Caudate nucleus (tissue), 63 donors: ENCODE measurements at places on chromosomes 5 and 9.
A peak's percentile ranks its signal among the peaks of the same experiment; 100 is the strongest.

GRCh38 chr9:117734523-117735314, 30.5 kb downstream of the TLR4 start:
- no peak for DNase-seq

DNA sequence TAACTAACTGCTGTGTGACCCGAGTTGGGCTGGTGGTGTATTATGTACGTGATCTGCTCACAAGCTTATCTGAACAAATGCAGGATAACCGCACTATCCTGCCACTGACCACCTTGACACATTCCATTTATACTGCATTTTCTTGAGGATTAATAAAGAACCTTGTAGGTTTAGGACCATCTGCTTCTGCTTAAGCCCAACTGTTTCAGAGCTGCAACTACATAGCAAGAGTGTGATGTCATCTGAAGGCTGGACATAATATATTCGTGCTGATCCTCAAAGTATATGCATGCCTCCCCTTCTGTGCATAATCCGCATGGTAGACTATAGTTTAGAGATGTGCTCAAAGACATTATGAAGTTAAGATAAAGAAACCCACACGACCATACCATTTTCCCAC, 435.9 kb downstream of the BNC2 start:
- no peak for DNase-seq

DNA sequence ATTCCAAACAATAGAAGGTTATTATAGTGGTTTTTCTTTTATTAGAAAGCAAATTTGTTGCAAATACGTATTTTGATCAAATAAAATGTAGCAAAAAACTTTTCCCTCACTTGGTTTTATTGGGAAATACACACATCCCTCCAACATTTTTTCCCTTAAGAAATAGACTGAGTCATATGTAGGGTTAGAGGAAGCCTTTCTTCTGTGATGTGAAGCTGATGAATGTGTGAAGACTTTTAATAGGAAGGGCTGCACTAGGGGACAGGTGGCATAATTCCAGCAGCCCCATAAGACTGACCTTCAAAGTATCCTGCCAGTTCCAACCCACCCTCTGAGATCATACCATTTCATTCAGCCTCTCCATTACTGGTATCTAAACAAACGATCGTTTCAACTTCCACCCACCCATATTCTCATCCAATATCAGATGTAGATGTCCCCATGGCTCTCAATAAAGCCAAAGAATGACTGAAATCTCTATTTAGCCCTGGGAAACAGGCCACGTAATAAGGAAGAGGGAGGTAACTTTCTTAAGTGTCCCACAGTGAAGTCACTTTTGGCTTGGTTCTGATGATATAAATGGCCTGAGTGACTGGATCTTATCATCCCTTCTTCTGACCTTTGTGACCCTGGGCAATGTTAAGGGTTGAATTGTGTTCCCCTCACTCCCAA, 64.7 kb upstream of the LPAR1 start:
- no peak for DNase-seq

DNA sequence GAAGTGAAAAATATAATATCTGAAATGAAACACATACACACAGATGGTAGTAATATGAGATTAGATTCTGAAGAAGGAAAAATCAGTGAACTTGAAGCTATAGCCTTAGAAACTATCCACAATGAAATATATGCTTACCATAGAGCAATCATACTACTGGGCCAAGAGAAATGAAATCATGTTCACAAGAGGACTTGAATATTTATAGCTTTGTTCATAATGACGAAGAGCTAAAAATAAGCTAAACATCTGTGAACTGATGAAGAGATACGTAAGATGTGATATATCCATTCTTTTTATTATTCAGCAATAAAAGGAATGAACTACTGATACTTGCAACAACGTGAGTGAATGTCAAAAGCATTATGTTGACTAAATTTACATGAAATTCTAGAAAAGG, 92.6 kb upstream of the ALDH1B1 start:
- no peak for DNase-seq

DNA sequence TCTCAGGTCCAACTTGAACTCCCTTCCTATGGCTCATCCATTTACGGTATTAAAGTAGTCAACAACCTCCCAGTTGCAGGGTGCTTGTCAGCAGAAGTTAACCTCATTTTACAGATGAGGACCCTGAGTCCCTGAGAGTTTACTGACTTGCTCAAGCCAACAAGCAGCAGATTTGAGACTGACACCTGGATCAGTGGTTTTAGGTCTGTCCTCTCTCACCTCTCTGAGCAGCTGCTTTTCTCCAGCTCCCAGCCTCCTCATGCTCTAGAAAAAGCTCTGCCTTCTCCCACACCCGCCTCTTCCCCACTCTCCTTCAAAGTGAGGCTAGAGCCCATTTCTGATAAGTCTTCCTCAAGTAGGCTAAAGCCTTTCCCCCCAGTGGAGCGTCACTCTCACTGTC, 56.4 kb downstream of the GABBR2 start:
- no peak for DNase-seq

GRCh38 chr9:102631559-102631958, 363.6 kb upstream of the CYLC2 start:
- no peak for DNase-seq

DNA sequence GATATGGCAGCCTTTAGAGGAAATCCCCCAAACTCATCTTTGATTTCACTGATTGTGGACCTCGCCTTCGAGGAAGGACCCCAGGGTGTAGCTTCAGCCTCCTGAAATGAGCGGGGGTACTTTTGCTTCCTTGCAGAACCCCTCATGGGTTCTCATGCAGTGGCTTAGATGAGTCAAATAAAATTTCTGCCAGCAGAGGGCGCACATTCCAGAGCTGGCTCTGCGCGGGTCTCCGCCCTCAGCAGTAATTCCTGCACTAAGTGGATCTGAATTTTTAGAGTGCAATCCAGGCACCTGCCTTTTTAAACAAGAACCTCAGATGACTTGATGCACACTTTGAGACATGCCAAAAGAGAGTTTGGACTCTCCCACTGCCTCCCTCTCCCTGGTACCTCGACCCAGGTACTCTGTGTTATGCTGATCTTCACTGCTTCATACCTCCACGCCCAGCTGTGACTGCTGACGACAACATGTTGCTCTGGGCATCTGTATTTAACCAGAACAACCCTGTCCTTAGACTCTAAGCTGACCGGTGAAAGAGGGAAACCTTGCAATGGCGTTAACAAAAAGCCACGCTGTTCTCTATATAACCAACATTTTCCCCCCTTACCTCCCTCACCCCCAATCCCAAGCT, 7.3 kb downstream of the EGFLAM start:
- peak; percentile 23 for DNase-seq

- no peak for DNase-seq
Measured at GRCh38 chr5:159098603-159099436, 896 bp downstream of the EBF1 start.

DNA sequence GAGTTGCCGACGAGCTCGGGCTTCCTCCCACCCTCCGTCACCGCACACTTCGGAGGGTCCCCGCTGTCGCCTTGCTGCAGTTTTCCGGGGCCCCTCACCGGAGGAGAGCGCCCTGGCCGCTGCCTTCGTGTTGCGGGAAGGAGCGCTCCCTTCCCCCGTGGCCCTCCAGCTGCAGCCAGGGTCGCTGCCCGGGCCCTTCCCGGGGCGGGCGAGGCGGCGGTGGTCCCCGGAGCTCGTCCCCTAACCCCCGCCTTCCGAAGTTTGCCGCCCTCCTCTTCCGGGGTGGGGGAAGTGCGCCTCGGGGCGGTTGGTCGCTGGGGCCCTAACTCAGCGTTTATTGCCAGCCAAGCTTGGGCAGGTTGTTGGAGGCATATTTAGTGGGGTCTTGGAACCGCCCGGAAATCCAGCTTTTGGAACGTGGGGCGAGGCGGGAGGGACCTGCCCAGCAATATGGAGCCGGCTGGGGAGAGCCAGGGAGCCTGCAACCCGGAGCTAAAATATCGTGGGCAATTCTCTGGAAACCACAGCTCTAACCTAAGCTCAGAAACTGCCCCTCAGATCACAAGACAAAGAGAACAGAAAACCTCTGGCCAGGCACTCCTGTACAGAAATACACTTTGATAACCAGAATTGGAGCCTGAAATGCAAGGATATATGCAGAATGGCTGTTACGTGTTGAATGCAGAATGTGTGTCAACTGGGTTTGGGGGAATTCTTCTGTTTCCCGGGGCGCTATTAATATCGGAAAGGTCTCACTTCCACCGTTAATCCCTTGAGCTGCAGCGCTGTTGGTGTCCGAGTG, 890 bp downstream of the PIK3R1 start:
- DNase-seq: no peak

DNA sequence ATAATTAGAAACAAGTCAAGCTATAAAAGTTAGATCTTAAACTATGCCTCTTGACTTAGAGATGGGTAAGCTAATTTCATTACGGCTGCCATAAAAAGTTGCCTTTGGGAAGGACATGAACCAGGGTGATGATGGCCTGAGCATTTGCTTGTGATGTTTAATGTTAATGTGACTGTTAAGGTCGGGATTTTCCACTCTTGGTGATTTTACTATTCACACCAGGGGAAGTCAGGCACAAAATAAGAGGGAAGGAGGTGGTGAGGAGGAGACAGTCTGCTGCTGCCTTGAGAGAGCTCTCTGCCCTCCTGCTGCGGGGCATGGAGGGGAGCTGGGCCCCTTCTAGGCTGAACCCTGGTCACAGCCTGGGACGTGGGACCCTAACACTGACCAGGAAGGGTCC, 34.4 kb downstream of the AHRR start:
- no peak for DNase-seq

GRCh38 chr5:114447084-114447773, 85.4 kb downstream of the KCNN2 start:
- DNase-seq: no peak

DNA sequence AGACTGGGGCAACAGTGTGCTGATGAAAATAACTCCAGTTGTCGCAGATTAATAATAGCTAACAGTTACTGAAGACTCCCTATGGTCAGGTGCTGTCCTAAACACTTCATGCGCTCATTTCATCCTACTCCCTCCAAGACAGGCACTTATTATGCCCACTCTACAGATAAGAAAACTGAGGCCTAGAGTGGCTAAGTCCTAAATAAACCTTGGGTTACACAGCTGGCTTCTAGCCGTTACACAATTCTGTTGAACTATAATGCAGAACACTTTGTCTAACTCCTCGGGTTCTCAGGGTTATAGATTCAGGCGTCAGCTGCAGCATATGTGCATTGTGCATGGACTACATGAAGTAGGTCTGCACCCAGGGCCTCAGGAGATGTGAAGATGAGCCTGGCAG, 103.9 kb downstream of the DAPK1 start:
- no peak for DNase-seq

- no peak for DNase-seq
Measured at GRCh38 chr5:148938522-148938882, 112.1 kb downstream of the ADRB2 start.

GRCh38 chr5:98573834-98574320, 199.6 kb upstream of the RGMB start:
- no peak for DNase-seq

DNA sequence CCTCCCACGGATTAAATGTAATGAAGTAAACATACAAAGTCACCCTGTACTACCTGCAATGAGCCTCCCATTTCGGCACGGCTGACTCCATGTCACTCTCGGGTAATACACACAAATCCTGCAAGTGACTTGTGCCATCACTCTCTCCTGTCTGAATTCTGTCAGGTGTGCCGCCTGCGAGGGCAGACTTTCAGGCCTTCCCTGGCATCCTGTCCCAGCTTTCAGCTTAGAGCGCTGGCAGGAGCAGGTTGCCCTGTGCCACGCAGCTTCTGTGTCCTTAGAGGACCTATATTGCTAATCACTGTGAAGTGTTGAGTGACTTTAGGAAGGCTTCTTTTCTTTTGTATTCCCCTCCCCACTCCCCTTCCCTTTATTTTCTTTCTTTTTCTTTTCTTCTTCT, 25.8 kb upstream of the S1PR3 start:
- no peak for DNase-seq
